ENCODE measurements at places on chromosomes 7 and 10.

GRCh38 chr7:115191526-115191925 lies 269.6 kb downstream of the MDFIC start:
- peak; percentile 9 for DNase-seq

- peak; percentile 58 for DNase-seq
Measured at GRCh38 chr7:50449881-50450589, at the start of gene FIGNL1. Gene FIGNL1 (minus strand): TSS chr7:50450350. CDS start chr7:50447287, 3,063 bp downstream.

DNA sequence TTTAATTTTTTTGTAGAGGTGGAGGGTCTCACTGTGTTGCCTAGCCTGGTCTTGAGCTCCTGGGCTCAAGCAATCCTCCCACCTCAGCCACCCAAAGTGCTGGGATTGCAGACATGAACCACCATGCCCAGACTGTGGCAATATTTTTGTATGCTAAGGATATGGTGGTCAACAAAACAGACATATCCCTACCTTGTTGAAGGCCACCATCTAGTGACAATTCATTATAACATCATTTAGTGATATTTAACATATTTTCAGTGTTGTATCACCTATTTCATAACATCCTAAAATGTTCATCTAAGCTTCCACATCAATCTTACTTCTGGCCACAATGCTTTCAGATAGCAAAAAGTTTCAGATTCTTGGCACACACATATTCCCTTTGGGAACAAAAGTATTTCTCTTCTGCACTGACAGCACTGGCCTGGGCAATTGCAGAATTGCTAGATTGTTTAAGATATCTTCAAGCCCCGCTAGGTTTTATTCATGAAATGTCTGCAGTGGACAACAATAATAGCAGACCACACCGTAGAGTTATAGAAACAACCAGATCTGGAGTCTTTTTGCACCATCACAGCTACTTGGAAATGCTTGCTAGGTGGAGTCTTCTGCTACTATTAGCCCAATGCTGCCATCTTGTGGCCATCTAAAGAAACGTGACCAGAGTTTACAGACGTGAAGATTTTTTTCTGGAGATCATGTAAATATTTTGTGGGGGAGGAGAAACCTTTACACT lies 58.4 kb downstream of the DNAJC12 start:
- DNase-seq = peak; percentile 8

DNA sequence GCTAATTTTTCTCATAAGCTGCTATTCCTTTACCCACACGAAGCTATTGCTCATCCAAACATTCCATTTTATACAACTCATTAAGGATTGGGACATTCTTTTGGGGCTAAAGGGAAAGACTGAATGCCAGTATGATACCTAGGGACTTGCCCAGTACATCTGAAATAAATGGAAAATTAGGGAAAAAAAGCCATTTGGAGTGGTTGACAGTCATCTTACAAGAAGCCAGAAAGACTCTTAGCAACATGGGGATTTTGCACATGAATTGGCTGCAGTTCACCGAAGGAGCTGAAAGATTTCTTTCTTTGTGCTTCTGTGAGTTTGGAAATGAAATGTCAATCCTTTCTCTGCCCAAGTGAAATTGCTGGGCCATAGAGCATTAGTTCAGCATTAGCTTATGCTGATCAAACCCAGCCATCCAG lies 43.3 kb upstream of the MTURN start:
- no peak for DNase-seq

DNA sequence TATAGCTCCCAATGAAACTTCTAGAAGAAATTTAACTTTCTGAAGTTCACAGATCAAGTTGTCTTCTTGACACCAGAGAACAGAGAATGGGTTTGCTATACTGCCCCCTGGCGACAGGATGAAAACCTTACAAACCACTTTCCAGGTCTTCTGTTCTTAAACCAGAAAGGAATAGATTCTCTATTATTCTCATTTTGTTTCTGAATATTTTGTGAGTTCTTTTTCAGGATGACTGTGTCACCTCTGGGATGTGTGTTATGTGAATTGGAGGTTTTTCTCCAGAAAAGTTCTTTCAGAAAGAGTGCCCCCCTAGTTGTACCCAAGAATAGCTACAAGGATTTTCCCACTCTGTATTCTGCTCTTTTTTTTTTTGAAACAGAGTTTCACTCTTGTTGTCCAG lies 6.3 kb downstream of the IFT22 start:
- DNase-seq = no peak

DNA sequence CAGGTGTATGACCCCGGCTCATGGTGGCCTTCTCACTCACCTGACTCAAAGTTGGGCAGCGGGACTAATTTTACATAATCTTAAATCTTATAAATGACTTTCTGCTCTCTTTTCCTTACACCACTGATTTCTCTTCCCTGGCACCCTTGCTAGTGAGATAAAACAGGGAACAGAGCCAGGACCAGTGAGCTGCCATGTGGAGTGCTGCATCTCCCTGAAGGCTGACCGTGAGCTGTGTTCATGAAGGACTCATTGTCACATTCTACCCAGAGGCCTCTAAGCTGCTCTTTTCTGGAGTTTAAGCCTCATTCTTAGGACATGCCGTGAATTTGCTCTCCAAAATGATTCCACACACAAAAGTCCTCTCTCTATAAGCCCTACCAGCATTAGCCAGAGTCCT lies 762.3 kb downstream of the AUTS2 start:
- DNase-seq = no peak

GRCh38 chr7:135900065-135900546 lies 77.1 kb downstream of the MTPN start:
- no peak for DNase-seq

GRCh38 chr7:23538301-23538700 lies 6.5 kb upstream of the TRA2A start:
- no peak for DNase-seq
